ENCODE measurements at places on chromosomes 2 and 18. TPM values are rescaled to one million over a fixed set of nuclear protein-coding genes. Genes with fewer than 3 reads are reported as not detected.

- H3K36me3 ChIP-seq = no peaks in the 10 kb centered on the region
- no peaks in the 10 kb centered on the region for H3K27me3 ChIP-seq
- peaks cover 13% of the 10 kb centered on the region for H3K4me1 ChIP-seq
- H3K27ac ChIP-seq = no peak overlapping the region
These were observed 69.9 kb upstream of the HS6ST1 start for GRCh38 chr2:128388499-128388941.

- no peaks in the 10 kb centered on the region for H3K36me3 ChIP-seq
- H3K27ac ChIP-seq = no peak overlapping the region
- H3K4me3 ChIP-seq = no peak overlapping the region
- no peaks in the 10 kb centered on the region for H3K27me3 ChIP-seq
- H3K4me1 ChIP-seq = no peaks in the 10 kb centered on the region
These were observed 176.2 kb upstream of the ZC3H15 start for GRCh38 chr2:186309901-186310300.

Gene PCBP1
- 57.1 TPM for total RNA-seq

Gene NAT8
- not detected for total RNA-seq

Gene GCG
- not detected for total RNA-seq
